ENCODE measurements at places on chromosomes 5 and 9. TPM values are rescaled to one million over a fixed set of nuclear protein-coding genes. Genes with fewer than 3 reads are reported as not detected.

Gene LCN1
- total RNA-seq: not detected

Gene DAPK1
- total RNA-seq: 79.6 TPM

Gene FRRS1L
- total RNA-seq: 0.52 TPM

Gene LIX1
- 0.26 TPM for total RNA-seq

Gene SV2C
- total RNA-seq: not detected

Gene EPB41L4A
- 7.0 TPM for total RNA-seq

Gene ABLIM3
- total RNA-seq: 3.9 TPM

Gene MYOZ3
- not detected for total RNA-seq

Gene IL7R
- 13.5 TPM for total RNA-seq

Gene PFN3
- total RNA-seq: not detected

Gene VAV2
- total RNA-seq: 31.6 TPM

Gene GKAP1
- 8.2 TPM for total RNA-seq

Gene MCC
- total RNA-seq: 7.5 TPM

Gene STKLD1
- not detected for total RNA-seq

Gene SPATA31A3
- not detected for total RNA-seq

Gene TENT4A
- total RNA-seq: 11.9 TPM

Gene PCDHA1
- not detected for total RNA-seq

Gene RASGRF2
- 3.6 TPM for total RNA-seq

Gene SWI5
- 20.1 TPM for total RNA-seq

Gene TAF11L10
- not detected for total RNA-seq

Gene TPRN
- total RNA-seq: 91.3 TPM

Gene PKD2L2
- total RNA-seq: not detected

Gene NME5
- 7.5 TPM for total RNA-seq

Gene ARHGAP26
- 14.2 TPM for total RNA-seq

Gene OR2S2
- not detected for total RNA-seq

Gene HSPA9
- total RNA-seq: 79.8 TPM

Gene CDC25C
- total RNA-seq: not detected

Gene ARHGEF39
- total RNA-seq: 0.26 TPM

Gene DAB2
- total RNA-seq: 33.9 TPM

Gene C5orf58
- not detected for total RNA-seq

Gene IFT74
- total RNA-seq: 9.1 TPM

Gene TCF7
- total RNA-seq: 9.1 TPM

Data from body of pancreas (tissue), 4 donors.